NCI-H460 (cell line): ENCODE measurements at places on chromosomes 5 and 9.

DNA sequence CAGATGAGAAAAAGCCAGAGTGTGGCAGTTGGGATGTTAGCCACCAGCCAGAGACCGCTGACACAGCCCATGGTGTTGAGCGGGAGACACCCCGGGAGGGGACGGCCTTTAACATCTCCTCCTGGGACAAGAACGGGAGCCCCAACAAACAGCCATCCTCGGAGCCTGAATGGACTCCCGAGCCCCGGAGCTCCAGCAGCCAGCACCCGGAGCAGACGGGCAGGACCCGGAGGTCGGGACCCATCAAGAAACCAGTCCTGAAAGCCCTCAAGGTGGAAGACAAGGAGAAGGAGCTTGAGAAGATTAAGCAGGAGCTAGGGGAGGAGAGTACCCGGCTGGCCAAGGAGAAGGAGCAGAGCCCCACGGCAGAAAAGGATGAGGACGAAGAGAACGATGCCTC is 28.0 kb upstream of the POMT1 start:
- DNase-seq = no peak

GRCh38 chr9:113645227-113645977 is 181.9 kb downstream of the RGS3 start:
- no peak for DNase-seq

DNA sequence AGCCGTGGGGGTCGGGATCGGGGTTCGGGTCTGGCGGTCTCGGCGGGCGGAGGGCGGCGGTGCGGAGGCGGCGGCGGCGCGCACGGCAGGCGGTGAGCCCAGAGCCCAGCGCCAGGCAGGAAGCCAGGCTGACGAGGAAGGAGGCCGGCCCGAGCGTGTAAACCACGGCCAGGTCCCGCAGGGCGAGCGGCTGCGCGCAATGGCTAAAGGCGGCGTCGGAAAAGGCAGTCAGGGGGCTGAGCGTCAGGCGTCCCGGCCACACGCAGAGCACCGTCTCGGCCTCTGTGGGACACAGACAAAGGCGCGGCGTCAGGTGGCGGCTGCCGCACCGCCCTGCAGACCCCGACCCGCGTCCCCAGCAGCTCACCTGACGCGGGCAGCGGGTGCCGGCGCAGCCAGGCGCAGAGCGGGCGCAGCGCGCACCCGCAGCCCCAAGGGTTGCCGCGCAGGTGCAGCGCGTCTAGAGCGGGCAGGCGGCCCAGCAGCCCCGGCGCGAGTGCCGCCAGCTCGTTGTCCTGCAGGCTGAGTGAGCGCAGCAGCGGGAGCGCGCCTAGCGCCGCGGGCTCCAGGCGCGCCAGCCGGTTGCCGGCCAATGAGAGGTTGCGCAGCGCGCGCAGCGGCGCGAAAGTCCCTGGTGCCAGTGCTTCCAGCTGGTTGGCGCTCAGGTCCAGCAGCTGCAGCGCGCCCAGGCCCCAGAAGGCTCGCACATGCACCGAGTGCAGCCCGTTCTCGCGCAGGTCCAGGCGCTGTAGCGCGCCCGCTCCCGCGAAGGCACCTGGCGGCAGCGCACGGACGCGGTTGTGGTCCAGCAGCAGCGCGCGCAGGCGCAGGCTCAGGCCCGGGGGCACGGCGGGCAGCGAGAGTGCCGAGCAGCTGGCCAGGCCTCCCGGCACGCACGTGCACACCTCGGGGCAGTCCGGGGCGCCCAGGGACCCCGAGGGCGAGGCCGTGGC is 671 bp downstream of the LRRC26 start:
- DNase-seq = peak; percentile 59

- no peak for DNase-seq
Measured at GRCh38 chr5:43208658-43209057, 16.6 kb downstream of the NIM1K start.

DNA sequence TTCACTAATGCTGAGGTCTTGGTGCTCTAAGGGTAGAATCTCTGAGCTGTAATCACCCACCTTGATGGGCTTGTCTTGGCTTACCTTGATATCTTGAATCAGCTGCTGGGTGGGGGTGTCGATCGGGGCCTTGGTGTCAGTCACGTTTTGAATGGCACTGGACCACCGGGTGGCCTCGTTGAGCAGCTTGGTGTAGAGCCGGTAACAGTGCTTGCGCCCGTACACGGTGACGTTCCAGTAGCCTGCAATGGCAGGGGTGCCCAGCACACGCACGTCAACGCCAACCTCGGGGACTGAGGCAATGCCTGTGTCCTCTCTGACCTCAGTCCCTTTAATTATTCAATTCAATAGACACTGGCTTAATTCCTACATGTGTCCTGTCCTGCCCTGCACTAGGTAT is 63.1 kb upstream of the RETREG1 start:
- no peak for DNase-seq

GRCh38 chr9:22976454-22976853 is 529.8 kb downstream of the DMRTA1 start:
- no peak for DNase-seq

GRCh38 chr9:20786807-20787206 is 102.7 kb downstream of the FOCAD start:
- DNase-seq = no peak

GRCh38 chr5:45205403-45205961 is 396.7 kb downstream of the MRPS30 start:
- no peak for DNase-seq

DNA sequence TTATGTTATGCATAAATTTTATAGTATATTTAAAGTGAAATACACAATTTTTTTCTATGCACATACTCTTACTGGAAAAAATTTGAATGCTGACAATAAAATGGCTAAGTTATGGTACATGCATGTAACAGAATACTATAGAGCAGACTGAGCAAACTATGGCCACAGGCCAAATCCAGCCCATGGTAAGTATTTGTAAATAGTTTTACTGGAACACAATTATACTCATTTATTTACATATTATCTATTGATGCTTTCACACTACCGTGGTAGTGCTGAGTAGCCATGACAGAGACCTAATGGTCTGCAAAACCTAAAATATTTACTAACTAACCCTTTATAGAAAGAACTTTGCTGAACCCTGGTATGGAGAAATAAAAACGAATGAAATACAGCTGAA is 45.7 kb downstream of the TEX10 start:
- no peak for DNase-seq

DNA sequence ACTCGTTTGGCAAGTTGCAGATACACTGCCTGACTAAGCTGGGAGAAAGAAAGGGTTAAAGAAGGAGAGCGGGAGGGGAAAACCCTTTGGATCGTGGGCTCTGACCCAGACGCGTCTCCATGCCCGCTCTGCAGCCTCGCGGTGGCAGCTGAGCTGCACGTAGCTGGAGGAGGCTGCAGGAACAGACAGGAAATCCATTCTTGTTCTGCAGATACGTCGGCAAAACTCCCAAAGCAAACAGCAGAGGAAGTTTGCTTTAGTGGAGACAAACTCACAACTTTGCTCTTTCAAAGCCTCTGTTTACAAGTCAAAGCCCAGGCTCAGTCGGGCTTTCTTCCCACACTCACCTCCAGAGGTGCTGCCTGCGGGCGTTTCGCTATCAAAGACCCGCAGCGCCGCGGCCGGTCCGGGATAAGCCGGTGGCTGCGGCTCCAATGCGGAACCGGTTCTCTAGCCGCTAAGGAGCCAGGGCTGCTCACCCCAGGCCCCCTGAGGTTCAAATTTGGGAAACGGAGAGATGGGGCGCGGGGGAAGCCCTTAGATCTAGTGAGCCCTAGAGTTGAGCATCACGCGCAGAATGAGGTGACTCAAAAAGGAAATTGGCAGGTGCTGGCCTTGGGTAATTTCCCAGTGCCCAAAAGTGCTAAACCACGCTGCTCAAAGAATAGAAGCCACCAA is 60.7 kb downstream of the MAT2B start:
- DNase-seq = no peak

DNA sequence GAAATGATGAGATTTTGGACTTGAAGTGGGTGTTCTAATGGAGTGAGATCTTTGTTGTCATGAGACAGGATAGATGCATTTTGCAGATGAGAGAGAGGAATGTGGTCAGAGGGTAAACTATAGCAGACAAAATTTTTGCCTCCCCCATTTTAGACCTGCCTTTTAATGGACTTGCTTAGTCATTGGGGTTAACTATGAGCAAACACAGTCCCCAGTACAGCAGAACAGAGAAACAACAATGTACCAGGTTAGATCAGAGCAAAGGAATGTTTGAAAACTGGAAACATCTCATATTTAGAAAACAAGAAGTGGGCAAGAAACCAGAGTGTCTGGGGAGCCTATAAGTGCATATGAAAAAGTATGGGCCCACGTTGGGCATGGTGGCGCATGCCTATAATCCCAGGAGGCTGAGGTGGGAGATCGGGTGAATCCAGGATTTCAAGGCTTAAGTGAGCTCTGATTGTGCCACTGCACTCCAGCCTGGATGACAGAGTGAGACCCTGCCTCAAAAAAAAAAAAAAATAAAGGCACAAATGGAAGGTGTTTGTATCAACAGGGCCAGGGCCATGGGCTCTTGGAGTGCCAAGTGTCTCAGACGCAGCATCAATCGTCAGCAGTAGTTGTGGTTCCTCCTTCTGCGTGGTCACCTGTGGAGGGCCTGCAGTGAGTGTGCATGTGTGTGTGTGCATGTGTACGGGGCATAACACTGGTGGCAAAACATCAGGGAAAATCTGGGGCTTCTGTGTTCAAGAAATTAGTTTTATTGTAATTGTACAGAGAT is 214.4 kb upstream of the S1PR3 start:
- DNase-seq = no peak

DNA sequence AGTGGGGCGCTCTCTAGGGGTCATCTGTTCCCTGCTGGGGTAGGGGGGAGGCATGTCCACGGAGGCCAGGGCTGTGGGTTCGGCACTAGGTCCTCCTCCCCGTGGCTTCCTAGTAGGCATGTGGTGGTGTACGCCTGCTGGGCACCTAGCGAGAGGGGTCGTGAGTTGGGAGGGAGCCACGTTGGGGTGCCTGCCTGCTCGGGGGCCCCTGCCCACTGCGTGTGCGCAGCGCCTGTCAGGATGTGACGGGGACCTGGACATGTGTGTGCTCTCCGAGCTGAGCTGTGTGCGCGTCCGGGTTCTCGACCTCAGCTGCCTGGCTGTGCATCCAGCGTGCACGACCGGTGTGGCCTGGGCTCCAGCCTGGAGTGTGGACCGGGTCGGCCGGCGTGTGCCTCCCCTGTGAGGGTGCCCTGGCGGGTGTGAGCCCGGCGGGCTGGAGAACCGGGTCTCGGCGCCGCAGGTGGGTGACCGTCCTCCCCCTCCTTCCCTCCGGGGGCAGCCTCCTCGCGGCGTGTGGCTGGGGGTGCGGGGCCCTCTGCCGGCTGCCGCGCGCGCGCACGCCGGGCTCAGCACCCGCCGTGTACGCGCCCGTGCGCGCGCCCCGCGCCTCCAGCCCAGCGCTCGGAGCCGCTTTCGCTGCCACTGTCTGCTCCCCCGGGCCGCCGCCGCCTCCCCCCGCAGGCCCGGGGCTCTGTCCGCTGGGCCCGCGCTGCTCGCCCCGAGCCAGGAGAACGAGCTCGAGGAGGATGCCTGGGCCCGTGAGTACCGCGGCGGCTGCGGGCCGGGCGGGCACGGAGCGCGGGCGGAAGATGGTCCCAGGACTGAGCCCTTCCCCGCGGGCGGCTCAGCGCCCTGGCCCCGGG is at the start of gene PRR7:
PRR7 (plus strand) TSS at position 615 of the 866 bp plus-strand sequence. CDS start 8,254 bp downstream, outside the sequence.
- peak; percentile 51 for DNase-seq

GRCh38 chr9:126297661-126298060 is 29.0 kb upstream of the MVB12B start:
- DNase-seq = no peak

- DNase-seq = no peak
Measured at GRCh38 chr5:79056847-79057246, 12.6 kb downstream of the DMGDH start.

- no peak for DNase-seq
Measured at GRCh38 chr5:131272307-131272706, 8.5 kb downstream of the CDC42SE2 start.

GRCh38 chr5:137114529-137114928 is 384.6 kb downstream of the SPOCK1 start:
- no peak for DNase-seq

DNA sequence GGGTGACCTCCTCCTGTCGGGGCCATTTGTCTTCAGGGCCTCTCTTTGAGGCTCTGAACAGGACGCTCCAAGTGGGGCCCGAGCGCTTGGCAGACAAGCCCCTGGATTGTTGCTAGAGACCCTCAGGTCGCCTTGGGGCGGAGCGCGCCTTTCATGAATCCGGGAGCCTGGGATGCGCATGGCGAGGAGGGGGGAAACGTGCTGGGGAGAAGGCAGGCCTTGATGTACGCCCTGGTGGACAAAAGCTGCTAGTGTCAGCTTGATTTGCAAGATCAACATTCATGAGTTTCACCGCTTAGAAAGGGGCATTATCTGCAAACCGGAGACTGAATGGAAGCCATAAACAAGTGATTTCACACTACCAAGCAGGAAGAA is 226.3 kb downstream of the SMARCA2 start:
- no peak for DNase-seq

DNA sequence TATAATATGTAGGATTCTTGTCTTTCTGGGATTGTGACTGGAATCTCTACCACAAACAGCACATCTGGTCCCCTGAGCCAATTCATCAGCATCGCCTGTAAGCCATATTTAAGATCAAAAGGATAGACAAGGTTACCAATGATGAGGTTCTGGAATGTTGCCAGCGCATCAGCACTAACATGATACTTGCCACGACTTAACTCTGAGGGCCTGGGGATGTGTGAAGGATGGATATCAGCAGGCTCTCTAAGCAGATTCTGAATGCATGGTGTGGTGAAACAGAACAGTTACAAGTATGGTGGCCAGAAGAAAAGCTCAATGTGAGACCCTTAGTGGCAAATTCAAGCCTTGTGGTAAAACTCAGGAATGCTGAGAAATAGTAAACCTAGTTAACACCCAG is 143.0 kb downstream of the XRCC4 start:
- DNase-seq = no peak

- DNase-seq = no peak
Measured at GRCh38 chr5:132369007-132369473, 470 bp upstream of the SLC22A5 start.

DNA sequence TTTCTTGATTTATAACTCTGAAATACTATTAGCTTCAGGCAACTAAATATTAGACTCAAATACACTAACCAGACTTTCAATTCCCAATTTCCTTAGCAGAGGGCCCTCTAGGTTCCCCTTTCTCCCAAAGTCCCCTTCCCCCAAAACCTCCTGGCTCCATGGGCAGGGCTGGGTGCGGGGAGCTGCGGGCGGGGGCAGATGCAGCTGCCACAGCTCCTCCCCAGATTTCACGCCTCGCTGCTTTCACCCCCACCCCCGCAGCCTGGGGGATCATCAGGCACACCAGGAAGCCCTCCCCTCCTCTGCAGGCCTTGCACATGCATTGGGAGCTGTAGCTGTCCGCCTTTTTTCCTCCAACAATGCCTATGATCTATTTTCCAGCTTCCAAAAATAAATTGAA is 82.8 kb upstream of the SPATA31C2 start:
- no peak for DNase-seq

- DNase-seq = peak; percentile 46
Measured at GRCh38 chr5:75734913-75735789, 17.9 kb upstream of the POC5 start.

GRCh38 chr5:149651686-149652085 is 70.4 kb downstream of the ARHGEF37 start:
- no peak for DNase-seq

- no peak for DNase-seq
Measured at GRCh38 chr9:90986161-90986560, 184.5 kb downstream of the SYK start.
